ENCODE measurements at places on chromosomes 12 and 14.

GRCh38 chr12:98401427-98401826 lies 114.0 kb upstream of the TMPO start:
- DNase-seq = no peak

- no peak for DNase-seq
Observed at GRCh38 chr14:54650959-54651351, 84.0 kb downstream of the SAMD4A start.

- DNase-seq = no peak
Observed at GRCh38 chr14:99132821-99133635, 139.0 kb downstream of the BCL11B start.

- no peak for DNase-seq
Observed at GRCh38 chr14:74893614-74894091, 11.9 kb downstream of the DLST start.

- no peak for DNase-seq
Observed at GRCh38 chr14:72550513-72550912, 343.4 kb downstream of the DPF3 start.

GRCh38 chr12:122527478-122527944 lies 462 bp downstream of the KNTC1 start:
- no peak for DNase-seq

DNA sequence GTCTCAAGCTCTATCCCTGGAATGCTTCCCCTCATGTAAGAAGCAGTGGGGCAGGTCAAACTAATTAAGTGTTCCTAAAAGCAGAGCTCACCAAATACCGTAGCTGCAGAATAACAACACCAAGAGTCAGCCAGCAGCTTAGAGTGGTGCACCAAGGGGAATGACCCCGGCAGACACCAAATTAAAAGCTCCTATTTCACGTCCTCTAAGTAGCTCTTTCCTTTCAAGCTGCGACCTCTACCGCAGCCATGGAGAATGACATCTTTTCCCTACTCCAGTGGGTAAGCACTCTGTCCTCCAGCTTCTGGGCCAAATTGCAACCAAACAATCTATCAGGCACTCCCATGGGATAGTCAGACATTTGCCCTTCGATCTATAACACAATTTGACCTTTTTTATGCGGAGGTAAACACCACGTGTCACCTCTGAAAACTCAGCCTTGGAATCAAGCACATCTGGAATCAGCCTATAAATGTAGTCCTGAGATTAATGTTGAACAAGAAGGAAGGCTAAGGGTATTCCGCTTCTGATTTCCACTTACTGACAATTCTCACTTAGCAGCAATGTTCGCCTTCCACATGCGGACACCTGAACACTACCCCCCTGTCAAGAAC lies 67.6 kb upstream of the CDKN3 start:
- no peak for DNase-seq

GRCh38 chr12:122104844-122105243 lies 26.3 kb downstream of the MLXIP start:
- DNase-seq = no peak

GRCh38 chr12:126369487-126370463 lies 1304.5 kb downstream of the AACS start:
- DNase-seq = no peak

DNA sequence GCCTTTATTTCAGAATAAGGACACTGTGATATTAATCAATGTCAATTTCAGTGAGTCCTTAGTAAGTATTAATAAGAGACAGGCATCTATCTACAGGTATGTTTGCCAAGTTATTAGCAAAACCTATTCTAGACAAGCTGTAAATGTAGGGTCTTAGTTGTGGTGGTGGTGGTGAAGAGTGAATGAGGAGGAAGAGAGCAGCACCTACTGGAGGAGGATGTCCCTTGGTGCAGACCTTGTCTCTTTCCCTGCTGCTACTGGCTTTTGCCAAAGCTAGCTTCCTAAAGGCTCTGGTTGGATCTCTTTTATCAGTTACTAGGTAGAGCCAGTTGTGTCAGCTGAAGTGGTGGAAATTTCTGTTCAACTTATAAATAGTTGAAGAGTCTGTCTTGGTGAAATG lies 304.8 kb upstream of the ATP2B1 start:
- DNase-seq = no peak

DNA sequence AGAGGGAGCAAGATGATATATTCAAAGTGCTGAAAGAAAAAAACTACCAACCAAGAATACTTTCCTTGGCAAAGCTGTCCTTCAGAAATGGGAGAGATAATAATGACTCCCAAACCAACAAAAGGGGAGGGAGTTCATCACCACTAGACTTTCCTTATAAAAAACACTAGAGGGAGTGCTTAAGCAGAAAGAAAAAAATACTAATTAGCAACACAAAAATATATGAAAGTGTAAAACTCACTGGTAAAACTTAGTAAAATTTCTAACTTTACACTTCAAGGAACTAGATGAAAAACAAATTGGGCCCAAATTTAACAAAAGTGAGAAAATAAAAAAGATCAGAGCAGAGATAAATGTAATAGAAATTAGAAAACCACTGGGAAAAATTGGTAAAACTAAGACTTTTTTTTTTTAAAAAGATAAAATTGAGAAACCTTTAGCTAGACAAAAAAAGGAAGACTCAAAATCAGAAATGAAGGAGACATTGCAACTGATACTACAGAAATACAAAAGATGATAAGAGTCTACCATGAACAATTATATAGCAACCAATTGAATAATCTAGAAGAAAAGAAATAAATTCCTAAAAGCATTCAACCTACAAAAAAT lies 60.4 kb upstream of the FAR2 start:
- no peak for DNase-seq

- DNase-seq = no peak
Observed at GRCh38 chr12:92695577-92695976, 7.2 kb upstream of the PLEKHG7 start.

DNA sequence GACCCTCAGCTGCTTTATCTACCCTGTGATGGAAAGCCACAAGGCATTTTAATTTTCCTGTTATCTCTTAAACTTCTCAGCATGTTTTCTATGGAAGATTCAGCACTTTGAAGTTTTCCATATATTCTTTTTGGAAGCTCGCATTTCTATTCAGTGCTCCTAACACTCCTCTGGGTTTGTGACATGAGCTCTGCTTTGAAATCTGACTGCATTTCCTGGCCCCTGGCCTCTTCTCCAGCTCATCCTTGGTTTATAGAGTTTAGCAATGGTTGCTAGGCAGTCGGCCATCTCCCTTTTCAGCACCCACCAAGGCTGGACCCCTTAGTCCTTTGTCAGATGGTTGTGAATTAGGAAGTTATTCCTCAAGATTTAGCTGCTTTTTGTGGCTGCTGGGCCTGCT lies 150.6 kb downstream of the KCNA5 start:
- no peak for DNase-seq

DNA sequence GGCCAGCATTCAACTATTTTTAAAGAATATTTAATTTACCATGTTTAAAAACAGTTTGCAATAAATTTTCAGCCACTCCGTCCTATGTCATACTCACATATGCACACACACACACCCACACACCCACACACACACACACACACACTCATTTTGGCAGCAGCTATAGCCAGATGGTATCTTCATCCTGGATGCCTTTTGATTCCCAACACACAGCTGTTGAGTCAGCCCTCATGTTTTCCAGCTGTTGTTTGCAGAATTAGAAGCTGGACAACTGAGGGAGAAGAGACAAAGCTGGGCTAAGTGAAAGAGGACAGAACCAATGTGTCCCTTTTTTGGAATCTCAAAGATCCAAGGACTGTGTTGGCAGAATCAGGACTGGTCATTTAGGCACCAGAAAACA lies 80.0 kb upstream of the EGLN3 start:
- no peak for DNase-seq
